ENCODE measurements at places on chromosomes 1 and 21.

DNA sequence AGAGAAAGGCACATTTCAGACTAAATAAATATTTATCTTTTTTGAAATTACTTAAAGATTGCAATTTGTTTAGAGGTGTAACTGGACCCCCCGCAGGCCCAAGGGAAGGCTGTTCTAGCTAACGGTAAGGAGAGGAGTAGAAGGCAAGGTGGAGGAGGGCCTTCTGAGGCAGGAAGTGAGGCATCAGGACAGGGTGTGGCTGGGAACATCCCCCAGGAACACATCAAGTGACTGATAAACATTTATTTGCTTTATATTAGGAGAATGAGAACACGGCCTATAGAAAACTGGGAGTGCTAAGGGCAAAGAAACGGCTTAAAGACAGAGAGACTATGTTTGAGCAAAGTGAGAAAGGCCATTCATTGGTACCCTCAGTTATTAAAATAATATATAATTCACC lies 23.2 kb downstream of the HIVEP3 start:
- DNase-seq, result no peak

GRCh38 chr1:6960860-6961259 lies 175.6 kb downstream of the CAMTA1 start:
- no peak for DNase-seq

DNA sequence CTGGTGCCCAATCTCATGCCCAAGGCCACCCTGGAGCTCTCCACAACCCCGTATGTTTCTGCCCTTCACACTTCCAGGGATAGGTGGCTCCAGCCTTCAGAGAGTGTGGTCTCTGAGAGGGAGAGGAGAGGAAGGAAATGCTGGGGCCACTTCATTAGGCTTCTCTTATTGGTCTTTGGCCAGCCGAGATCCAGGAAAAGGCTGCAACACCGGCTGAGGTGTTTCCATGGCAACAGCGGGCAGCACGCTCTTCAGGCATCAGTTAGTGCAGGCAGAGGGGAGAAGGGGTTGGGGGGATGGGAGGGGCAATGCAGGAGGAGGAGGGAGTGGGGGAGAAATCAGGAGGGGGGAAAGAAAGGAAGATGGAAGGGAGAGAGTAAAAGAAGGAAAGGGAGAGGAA lies 275.1 kb upstream of the GJB5 start:
- no peak for DNase-seq

DNA sequence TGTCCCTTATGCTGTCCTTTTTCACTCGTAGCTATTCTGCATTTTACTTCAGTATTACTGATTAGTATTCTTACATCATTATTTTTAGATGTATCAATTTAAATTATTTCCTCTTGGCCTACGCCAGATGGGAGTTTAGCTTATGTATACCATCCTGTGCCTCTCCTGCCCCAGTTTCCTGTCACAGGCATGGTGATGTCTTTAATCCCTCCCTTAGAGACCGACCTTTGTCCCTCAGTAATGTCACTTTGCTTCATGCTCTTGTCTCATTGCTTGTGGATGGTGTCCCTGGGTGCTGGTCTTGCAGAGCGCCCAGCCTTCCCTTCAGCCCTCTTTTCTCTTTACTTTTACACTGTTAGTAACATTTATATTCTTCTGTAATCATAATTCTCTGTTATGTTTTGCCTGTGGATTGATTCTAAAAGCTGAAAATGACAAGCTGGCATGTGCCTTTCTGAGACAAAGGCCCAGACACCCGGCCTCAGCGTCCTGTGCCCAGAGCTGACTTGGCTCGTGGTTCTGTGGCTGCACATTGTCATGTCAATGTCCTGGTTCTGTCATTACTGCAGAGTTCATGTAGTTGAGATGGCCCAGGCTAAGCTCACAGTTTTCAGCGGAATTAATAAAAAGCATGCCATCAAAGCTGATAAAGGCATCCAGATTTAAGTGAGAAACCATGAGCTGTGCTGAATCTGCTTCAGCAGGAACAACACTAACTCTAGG lies 100.7 kb downstream of the MTR start:
- no peak for DNase-seq

- DNase-seq, result no peak
These were observed 85.2 kb downstream of the KIFAP3 start for GRCh38 chr1:169989246-169989645.

DNA sequence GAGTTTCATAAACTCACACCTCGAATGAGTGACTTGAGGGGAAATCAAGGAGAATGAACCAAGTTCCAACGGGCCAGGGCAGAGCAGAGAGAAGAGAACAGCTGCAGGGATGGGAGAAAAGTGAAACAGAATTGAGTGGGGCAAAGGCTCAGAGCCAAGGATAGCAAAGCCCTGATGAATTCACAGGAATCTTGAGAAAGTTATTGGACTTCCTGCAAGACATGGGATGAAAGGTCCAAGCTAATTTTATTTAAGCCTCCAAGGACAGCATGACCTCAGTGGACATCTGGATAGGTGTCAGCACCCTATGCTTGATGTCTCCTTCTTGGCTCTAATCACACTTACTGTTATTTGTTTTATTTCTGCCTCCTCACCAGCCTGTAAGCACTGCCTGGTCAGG lies 43.0 kb upstream of the RAVER2 start:
- DNase-seq, result no peak

- DNase-seq, result no peak
These were observed 3.8 kb upstream of the RGS13 start for GRCh38 chr1:192632188-192632587.

GRCh38 chr1:215551806-215552205 lies 15.3 kb upstream of the KCTD3 start:
- DNase-seq, result no peak

DNA sequence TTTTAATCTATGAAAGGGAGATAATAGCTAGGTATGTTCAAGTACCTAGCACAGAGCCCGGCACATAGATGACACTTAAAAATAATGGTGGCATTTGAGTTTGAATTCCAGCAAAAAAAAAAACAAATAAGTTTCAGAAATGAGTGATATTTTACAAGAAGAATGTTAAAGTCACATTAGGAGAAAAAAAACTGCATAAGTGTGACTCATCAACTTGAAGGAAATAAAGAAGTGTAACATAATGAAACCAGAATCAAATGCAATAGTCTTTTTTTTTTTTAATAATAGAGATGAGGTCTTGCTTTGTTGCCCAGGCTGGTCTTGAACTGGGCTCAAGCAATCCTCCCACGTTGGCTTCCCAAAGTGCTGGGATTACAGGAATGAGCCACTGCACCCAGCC lies 17.1 kb downstream of the DNASE2B start:
- no peak for DNase-seq

DNA sequence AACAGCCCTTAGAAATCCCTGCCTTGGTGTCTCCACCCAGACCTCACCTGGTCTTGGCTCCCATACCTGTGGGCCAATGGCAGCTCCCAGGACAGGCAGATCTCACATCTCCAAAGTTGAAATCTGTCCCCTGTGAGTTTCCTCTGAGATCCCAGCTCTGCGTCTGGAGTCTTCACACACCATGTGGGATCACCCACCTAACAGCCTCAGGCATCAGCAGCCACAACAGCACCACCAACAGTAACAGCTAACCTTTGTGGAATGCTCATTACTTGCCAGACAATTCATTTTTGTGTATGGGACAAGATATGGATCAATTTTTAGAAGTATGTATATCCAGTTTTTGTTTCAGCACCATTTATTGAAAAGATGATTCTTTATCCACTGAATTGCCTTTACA lies 523.2 kb downstream of the MATN1 start:
- no peak for DNase-seq

GRCh38 chr21:36960676-36961284 lies 5.7 kb downstream of the HLCS start:
- DNase-seq, result no peak

DNA sequence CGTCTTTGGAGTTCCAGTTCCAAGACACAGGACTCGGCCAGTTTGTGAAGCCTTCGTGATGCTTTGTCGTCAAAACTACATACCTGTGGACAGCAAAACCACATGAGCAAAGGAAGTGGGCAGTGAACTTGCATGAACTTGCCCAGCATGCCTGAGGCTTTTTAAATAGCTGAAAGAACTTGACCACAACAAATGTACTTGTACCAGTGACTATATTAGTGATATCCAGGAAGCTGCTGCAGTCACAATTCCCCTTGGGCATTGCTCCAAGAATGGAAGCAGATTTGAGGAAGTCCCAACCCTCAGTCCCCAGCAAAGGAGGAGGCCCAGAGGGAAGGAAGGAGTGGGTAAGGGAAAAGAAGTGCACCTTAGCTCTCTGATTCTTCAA lies 2.6 kb downstream of the FUCA1 start:
- DNase-seq, result peak; percentile 48

All from Ammon's horn (tissue), 1 donor.